Vagina (tissue), 2 donors: ENCODE measurements at places on chromosomes 16 and 17. TPM values are rescaled to one million over a fixed set of nuclear protein-coding genes. Genes with fewer than 3 reads are reported as not detected.

DNA sequence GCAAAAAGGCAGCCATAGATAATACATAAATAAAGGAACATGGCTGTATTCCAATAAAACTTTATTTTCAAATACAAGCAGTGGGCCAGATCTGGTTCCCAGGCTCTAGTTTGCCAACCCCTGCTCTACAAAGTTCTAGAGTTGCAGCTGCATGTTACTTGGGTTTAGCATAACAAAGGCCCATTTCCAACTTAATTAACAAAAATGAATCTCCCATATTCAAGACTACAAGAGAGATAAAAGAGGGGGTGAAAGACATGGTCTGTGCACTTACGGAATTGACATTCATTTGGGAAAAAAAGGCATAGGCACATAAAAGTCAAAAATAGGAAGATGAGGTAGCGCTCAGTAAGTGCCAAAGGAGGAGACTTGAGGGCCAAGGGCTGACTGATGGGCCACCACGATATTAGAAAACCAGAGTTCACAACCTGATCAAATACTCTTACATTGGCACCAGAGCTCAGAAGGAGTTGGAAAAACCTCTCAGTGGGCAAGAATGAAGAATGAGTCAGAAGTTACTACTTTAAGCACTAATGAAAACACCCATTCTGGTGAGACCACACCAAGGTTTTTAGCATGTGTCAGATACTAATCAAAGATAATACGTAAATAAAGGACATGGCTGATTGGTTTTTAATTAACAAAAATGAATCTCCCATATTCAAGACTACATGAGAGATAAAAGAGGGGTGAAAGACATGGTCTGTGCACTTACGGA is 164.0 kb downstream of the VPS53 start:
- peaks cover 8% of the 10 kb centered on the region for H3K4me1 ChIP-seq
- DNase-seq, result no peak
- no peak overlapping the region for H3K4me3 ChIP-seq

BCO1 gene
- not detected for total RNA-seq

DNA sequence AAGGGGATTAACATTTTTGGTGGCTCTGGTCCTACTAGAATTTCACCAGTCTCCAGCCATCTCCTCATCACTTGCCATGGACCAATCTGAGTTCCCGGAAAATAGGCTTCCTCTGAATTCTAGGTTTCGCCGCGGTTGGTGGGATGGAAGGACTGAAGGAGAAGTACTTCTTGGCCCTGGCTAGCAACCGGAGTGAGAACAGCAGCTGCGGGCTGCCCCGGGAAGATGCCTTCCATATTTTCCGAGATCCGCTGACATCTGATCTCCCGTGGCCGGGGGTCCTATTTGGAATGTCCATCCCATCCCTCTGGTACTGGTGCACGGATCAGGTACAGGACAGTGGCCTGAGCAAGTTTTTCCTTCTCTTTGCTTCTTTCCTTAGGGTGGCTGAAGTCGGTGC is 45.0 kb downstream of the SLC5A11 start:
- H3K4me1 ChIP-seq, result no peaks in the 10 kb centered on the region
- H3K36me3 ChIP-seq, result no peaks in the 10 kb centered on the region
- H3K27ac ChIP-seq, result no peak overlapping the region
- no peak overlapping the region for H3K4me3 ChIP-seq

- H3K36me3 ChIP-seq, result no peaks in the 10 kb centered on the region
- H3K4me1 ChIP-seq, result no peaks in the 10 kb centered on the region
- no peaks in the 10 kb centered on the region for H3K27me3 ChIP-seq
- H3K27ac ChIP-seq, result no peak overlapping the region
- H3K4me3 ChIP-seq, result no peak overlapping the region
Measured at GRCh38 chr17:18910881-18911280, 41.1 kb upstream of the SLC5A10 start.

DNA sequence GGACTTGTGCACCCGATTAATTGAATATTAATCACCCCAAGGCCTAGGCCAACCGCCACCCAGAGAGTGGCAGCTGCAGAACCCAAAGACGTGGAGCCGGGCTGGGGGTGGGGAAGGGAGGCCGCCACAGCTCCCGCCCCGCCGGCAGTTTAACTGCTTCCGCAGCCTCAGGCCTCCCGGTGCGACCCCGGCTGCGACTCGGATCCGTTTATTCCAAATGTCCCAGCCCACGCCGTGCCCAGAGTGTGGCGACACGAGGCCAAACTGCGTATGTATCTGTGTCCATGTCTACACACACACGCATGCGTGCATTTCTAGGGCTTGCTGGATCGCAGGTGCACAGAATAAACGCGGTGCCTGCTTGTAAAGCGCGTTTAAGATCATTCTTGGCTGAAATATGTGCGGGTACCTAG is 802 bp upstream of the TOB1 start:
- no peaks in the 10 kb centered on the region for H3K27me3 ChIP-seq
- H3K4me1 ChIP-seq, result peaks cover 38% of the 10 kb centered on the region
- peak overlapping the region; percentile 100 for H3K27ac ChIP-seq
- no peaks in the 10 kb centered on the region for H3K36me3 ChIP-seq

DNA sequence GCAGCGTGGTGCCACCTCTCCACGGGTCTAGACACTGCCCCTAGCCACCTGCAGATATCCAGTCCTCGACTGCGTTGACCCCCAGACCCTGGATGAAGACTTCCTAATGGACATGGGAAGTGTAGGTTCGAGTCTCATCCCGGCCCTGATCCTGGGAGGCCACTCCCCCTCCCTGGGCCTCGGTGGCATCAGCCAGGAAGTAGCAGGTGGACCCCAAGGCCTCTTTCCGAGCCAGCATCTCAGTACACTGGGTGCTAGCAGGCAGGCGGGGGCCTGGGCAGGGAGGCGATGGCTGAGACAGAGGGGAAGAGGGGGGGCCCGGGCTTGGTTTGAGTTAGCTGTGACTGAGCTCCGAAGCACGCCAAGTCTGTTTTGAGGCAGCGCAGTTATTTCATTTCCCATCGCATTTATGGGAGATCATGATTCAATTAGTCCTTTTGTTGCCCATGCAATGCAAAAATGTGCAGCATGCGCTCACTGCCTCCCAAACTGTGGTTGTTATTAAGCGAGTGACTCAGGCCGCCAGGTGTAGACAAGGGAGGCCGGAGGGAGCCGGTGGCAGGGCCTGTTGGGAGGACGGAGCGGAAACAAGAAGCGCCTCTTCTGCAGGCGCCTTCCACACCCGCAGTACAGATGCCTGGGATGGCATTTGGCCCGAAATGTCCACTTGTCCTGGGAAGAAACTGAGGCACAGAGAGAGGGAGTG is 25.3 kb upstream of the ZNF469 start:
- no peak for DNase-seq
- no peaks in the 10 kb centered on the region for H3K27me3 ChIP-seq
- no peaks in the 10 kb centered on the region for H3K36me3 ChIP-seq
- H3K4me3 ChIP-seq, result no peak overlapping the region

GRCh38 chr16:48291303-48291702 is 44.0 kb upstream of the ABCC11 start:
- H3K27ac ChIP-seq, result no peak overlapping the region
- no peaks in the 10 kb centered on the region for H3K27me3 ChIP-seq
- no peaks in the 10 kb centered on the region for H3K4me1 ChIP-seq
- no peak for DNase-seq
- no peak overlapping the region for H3K4me3 ChIP-seq
